Pulmonary artery endothelial cell (primary cell): ENCODE measurements at places on chromosomes 6 and 20. TPM values are rescaled to one million over a fixed set of nuclear protein-coding genes. Genes with fewer than 3 reads are reported as not detected.

DNA sequence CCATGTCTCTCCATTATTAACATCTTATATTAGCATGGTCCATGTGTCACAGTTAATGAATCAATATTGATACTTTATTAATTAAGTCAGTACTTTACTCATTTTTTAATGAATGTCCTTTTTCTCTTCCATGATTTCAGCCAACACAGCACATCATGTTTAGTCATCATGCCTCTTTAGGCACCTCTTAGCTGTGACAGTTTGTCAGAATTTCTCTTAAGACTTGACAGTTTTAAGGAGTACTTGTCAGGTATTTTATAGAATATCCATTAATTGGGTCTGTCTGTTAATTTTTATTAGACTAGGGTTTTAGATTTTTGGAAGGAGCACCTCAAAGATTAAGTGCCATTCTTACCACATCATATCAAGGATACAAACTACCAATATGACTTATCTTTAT lies 729.4 kb downstream of the HACE1 start:
- no peak for DNase-seq

DNA sequence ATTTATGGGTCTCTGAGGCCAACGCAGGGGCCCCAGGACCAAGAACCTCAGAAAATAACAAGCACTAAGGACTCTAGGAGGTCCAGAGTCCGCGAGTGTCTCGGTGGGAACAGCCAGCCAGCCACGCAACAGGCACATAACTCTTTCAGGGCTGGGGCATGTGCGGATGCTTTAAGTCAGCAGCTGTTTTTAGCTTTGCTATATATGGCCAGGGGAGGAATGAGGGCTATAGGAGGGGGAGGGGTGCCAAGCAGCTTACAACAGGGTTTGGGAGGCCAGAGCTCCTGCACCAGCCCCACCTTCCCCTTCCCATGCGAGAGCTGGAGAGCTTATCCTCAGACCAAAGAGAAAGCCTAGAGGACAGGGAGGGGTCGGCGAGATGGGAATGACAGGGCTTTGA lies 6.2 kb downstream of the JPH2 start:
- no peak for DNase-seq

- DNase-seq = no peak
Observed at GRCh38 chr20:52833901-52834300, 138.3 kb upstream of the TSHZ2 start.

DNA sequence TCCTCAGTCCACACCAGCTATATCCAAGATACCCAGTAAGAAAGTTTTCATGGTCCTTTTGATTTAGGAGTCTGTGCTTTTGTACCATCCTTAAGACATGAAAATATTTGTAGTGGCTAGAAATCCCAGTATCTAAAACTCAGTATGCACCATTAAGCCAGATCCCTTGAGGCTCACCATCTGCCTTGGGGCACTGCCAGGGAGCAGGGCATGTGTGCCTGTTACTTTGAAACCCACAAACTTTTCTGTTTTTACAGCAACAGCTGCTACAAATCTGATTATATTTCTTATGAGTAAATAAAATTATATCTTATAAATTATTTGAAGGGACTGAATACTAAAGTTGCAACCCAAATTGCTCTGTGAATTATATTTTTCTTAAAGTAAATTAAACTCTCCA lies 290.5 kb upstream of the MANEA start:
- no peak for DNase-seq

DNA sequence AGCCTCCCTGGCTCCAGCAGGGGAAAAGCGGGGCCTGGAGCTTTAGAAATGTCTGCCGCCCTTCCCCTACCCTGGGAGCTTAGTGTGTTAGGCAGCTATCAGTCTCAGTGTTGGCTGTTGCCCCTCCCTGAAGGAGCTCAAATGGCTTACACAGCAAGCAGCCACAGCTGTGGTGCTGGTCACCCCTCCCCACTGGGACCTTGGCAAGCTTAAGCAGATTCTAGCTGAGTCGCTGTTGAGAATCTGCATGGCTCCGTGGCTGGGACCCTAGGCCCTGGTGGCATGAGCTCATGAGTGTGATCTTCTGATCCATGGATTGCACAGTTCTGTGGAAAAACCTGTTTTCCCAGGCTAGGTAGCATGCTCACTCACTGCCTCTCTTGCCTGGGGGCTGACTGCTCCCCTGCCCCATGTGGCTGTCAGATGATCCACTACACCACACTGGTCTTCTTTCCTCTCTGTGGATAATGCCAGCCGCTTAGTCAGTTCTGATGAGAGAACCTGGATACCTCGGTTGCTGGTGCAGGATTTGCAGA lies 714.0 kb downstream of the MAFB start:
- DNase-seq = no peak

The NR2E1 gene
- not detected in 2 replicates for total RNA-seq

The CD93 gene
- 312 and 553 TPM in 2 replicates for total RNA-seq
